ENCODE measurements at places on chromosomes 5 and 9.

GRCh38 chr5:854966-855743 lies 4.4 kb upstream of the ZDHHC11 start:
- DNase-seq, result no peak

- no peak for DNase-seq
These were observed 2.8 kb downstream of the ALDOB start for GRCh38 chr9:101432740-101433139.

GRCh38 chr5:36600917-36601527 lies 5.4 kb upstream of the SLC1A3 start:
- no peak for DNase-seq

DNA sequence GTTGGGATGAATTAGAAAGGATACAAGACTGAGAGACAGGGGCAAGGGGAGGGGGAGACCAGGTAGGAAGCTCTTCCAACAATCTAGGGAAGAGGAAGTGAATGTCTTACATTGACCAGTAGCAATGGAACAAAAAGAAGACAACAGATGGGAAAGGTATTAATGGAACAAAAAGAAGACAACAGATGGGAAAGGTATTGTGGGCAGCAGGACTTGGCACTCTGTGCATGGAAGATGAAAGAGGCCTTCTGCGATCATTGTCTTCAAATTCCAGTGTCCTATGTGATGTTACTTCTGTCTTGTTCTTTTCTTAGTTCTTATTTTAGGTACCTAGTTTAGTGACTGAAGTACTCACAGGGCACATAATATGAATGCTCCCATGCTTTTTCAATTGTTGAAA lies 161.8 kb downstream of the PALM2AKAP2 start:
- DNase-seq, result no peak

GRCh38 chr5:138964647-138965201 lies 89.6 kb upstream of the LRRTM2 start:
- DNase-seq, result no peak

DNA sequence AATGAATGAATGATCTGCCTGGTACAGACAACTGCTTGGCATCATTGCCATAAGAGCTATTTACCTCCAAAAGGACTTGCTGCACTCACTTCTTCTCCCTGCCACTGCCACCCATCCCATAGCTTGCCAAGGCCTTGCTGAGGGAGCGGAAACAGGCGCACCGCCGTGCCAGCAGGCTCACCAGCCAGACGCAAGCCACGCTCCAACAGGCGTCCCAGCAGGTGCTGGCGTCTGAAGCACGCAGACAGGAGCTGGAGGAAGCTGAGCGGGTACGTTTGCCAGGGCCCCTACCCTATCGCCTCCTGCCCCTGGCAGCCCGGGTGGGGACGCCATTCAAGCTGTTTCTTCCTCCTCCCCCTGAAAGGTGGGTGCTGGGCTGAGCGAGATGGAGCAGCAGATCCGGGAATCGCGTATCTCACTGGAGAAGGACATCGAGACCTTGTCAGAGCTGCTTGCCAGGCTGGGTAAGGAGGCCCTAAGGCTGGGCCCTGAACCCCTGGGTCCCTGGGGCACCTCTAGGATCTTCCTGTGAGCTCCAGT lies 8.9 kb upstream of the AIF1L start:
- DNase-seq, result no peak

- DNase-seq, result peak; percentile 68
These were observed 33.2 kb downstream of the YTHDC2 start for GRCh38 chr5:113546703-113547183.

- no peak for DNase-seq
These were observed 64.1 kb upstream of the RAD23B start for GRCh38 chr9:107218829-107219485.

GRCh38 chr5:171264843-171265242 lies 44.2 kb upstream of the TLX3 start:
- no peak for DNase-seq

- no peak for DNase-seq
These were observed 53.3 kb downstream of the IL33 start for GRCh38 chr9:6268826-6269397.

DNA sequence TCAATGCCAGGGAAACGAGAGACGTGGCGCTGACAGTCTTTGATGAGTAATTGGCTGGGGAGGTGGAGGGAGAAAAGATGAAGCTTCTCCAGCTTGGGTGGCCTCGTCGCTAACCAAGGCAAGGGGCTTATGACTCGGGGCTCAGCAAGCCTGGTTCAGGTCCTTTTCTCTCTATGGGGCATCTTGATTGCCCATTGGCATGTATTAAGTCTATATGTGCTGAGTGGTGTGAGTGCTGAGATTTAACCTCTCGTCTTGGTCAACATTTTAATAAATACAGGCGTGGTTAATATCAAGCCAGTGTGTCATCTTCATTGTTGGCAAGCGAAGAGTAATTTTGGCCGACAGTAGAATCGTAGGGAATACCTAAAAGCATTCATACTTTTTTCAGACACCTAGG lies 85.9 kb downstream of the RAI14 start:
- DNase-seq, result peak; percentile 49

GRCh38 chr9:135001526-135001925 lies 83.8 kb upstream of the FCN1 start:
- no peak for DNase-seq

DNA sequence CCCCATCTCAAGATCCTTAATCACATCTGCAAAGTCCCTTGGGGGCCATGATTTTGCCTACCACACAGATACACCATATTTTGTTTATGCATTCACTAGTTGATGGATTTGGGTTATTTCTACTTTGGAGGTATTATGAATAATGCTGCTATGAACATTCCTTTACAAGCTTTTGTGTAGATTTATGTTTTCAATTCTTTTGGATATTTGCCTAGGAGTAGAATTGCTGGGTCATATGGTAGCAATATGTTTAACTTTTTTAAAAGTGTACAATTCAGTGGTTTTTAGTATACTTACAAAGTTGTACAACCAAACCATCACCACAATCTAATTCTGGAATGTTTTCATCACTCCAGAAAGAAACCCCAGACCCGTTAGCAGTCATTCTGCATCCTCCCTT lies 7.8 kb upstream of the ANP32B start:
- peak; percentile 74 for DNase-seq

DNA sequence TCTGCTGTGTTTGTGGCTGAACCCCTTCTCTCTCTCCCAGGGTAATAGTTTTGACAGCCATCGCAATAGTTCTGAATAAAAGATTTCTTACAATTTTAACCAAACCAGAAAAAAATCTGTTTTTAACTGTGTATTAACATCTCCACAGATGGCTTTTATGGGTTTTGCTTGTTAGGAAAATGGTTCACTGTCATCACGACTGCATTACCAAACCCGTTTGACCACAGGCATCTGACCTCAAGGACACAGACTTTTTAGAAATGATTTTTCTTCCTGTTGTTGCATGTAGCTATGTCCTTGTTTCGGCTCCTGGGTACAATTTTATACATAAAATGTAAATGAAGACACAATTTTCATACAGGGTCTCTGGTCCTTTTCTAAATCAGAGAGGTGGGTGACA lies 316.1 kb downstream of the IRX1 start:
- DNase-seq, result peak; percentile 28

DNA sequence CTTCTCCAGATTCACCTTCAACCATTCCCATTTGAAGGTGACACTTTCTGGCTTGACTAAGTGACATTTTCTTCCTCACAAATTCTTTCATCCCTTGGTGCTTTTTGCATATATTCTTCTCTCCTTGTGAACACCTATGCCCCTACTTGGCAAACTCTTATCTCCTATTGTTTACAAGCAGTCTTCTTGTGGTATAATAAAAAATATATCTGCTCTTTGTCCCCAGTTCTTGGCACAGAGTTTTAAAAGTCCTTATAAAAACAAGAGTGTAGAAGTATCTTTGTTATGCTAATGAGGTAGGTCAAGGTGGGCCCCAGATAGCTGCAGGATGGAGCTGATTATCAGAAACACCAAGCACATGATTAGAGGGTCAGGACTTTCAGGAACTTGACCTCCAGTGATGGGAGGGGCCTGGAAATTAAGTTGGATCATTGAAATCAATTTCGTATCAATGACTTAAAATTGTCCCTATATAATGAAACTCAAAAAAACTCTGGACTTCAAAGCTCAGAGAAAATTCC lies 38.0 kb downstream of the TMEM161B start:
- no peak for DNase-seq

DNA sequence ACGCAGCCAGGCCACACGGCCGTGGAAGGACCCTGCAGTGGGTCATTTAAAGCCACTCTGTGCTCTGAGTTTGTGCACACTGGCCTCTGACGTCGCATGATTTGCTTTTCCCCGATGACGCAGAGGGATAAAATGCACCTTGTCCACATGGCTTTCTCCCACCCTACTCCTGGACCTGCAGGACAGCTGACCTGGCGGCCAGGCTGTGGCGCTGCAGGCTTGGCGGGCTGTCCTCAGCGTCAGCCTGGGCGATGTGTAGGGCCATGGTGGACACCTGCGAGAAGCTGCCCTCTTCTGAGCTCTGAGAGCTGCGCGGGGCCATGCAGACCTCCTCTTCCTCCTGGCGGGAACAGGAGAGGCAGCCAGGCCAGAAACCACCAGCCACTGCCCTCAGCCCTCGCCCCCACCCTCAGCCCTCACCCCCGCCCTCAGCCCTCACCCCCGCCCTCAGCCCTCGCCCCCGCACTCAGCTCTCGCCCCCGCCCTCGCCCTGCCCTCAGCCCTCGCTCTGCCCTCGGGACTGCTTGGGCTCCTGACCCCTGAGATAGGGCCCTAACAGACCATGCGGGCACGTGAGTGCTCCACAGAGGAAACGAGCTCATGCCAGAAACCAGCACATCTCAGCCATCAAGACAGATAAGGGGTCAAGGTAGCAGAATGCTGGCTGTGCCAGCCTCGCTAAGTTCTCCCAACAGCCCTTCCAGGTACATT lies 20.0 kb upstream of the SCGB3A1 start:
- DNase-seq, result no peak

- DNase-seq, result no peak
These were observed 74.7 kb upstream of the IL17B start for GRCh38 chr5:149453618-149454415.

GRCh38 chr9:129113645-129114304 lies 2.6 kb downstream of the PTPA start:
- DNase-seq, result no peak

DNA sequence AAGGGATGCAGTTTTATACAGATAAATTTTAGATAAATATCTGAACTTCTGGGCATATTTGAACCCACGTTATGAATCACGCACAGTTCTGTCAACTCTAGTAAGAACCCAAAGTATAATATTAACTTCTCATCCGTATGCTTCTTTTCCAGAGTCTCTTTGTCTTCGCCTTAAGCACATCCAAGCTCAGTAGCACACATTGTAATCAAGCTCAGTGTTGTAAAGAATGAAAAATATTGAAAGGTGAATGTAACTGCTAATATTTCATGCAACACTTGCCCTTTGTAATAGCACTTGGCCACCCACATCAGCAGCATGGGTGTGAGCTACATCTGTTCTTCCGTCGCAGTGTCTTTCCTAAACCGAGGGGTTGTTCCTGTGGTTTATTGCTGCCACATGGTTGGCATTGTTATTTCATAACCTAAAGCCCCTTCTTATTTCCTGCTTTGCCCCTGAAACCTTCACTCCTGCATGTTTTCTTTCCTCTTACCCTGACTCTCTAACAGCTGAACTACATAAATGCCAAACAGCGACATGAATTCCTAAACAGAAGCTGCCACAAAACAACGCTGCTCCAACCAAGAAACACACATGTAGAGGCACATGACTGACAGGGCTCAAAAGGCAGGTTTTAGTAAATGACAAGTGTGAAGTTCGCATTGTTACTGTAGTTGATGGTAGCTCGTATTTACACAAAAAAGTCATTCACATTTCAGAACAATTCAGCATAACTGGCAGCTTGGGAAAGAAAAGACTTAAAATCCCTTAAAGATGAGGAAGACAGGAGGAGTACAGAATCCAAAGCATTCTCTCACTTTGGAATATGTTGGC lies 190.1 kb upstream of the MEF2C start:
- DNase-seq, result no peak

- DNase-seq, result no peak
These were observed 26.6 kb downstream of the TSPAN17 start for GRCh38 chr5:176673651-176674583.

- no peak for DNase-seq
These were observed 2.2 kb downstream of the HSPA5 start for GRCh38 chr9:125238915-125239446.

- DNase-seq, result peak; percentile 95
These were observed 198.1 kb downstream of the NR3C1 start for GRCh38 chr5:143205386-143205785.

- no peak for DNase-seq
These were observed 2.6 kb upstream of the ANKRD18A start for GRCh38 chr9:38622951-38623350.

- no peak for DNase-seq
These were observed 69.1 kb downstream of the HABP4 start for GRCh38 chr9:96519095-96519494.

GRCh38 chr5:166188501-166189325 lies 2102.7 kb upstream of the WWC1 start:
- DNase-seq, result no peak

DNA sequence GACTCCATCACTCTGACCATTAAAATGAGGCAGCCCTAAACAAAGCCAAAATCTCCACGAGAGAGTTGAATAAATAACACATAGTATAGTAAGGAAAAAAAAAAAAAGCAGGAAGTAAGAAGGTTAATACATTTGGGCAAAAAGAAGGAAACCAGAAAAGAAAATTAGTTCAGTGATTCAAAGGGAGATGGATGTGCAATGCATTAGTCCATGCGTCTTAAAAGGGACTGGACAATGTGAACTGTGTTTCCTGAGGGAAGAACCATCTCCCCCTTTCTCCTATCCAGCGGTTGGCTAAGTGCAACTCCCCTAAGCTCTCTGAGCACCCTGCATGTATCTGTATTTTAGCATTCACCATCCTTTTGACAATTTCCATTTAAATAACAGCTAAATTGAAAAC lies 1.4 kb downstream of the ANKRA2 start:
- DNase-seq, result no peak

- peak; percentile 89 for DNase-seq
These were observed 33.3 kb upstream of the ABCA1 start for GRCh38 chr9:104961238-104961637.

DNA sequence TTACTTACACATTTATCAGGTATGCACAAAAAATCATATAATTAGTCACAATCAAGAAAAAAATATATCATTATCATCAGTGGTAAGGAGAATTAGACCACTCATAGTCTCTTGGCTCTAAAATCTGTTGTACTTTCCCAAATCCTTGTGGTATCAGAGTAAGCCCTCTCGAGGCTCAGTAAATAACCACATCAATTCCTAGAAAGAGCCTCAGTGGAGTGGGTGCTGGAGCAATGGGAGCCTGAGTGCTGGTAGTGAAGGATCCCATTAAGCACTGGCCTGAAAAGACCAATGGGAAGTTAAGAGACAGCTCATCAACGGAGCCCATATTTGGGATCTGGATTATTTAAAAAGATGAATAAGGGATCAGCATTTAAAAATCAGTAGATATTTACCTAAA lies 130.3 kb upstream of the EFNA5 start:
- no peak for DNase-seq

- no peak for DNase-seq
These were observed 31.5 kb upstream of the LMNB1 start for GRCh38 chr5:126745259-126745992.

- no peak for DNase-seq
These were observed 10.2 kb downstream of the CORO2A start for GRCh38 chr9:98182069-98182820.

Data from fibroblast of skin of right quadriceps (primary cell).